H7 (cell line): ENCODE measurements at places on chromosomes 13 and 19. TPM values are rescaled to one million over a fixed set of nuclear protein-coding genes. Genes with fewer than 3 reads are reported as not detected.

Gene CACNA1A
- total RNA-seq = 2.8 and 4.1 TPM in 2 replicates

Gene SIGLEC5
- total RNA-seq = not detected in 2 replicates

Gene LPAR6
- 5.5 and 8.8 TPM in 2 replicates for total RNA-seq

Gene FCGBP
- 0.10 and 0.22 TPM in 2 replicates for total RNA-seq

Gene EBI3
- 0.10 and 0.67 TPM in 2 replicates for total RNA-seq

Gene ACER1
- total RNA-seq = not detected in 2 replicates

Gene SRRM5
- total RNA-seq = 0.21 and 0.26 TPM in 2 replicates

Gene ZNF99
- not detected in 2 replicates for total RNA-seq

Gene TMPRSS9
- total RNA-seq = 0.48 TPM in 1 of 2 replicates, not detected in the other
